ENCODE measurements at places on chromosomes 2 and 18.

DNA sequence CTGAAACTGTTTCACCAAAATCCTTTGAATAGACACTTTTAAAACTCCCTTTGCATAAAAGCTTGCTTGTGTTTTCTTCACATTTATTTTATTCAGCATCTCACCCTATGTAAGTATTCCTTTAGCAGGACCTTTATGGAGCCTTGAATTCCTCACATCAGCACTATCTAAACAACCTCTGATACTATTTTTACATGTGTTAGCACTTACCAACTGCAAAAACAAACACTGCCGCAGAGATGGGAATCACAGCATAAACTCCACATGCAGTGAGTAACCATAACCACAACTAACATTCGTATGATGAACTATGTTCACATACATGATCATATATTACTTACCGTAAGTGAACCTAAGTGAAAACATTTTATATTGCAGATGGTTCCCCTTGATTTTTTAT is 15.4 kb downstream of the FBXO15 start:
- no peak for DNase-seq

GRCh38 chr2:66574701-66575624 is 140.0 kb downstream of the MEIS1 start:
- peak; percentile 30 for DNase-seq

- no peak for DNase-seq
Observed at GRCh38 chr2:11827547-11827946, 81.1 kb downstream of the LPIN1 start.

DNA sequence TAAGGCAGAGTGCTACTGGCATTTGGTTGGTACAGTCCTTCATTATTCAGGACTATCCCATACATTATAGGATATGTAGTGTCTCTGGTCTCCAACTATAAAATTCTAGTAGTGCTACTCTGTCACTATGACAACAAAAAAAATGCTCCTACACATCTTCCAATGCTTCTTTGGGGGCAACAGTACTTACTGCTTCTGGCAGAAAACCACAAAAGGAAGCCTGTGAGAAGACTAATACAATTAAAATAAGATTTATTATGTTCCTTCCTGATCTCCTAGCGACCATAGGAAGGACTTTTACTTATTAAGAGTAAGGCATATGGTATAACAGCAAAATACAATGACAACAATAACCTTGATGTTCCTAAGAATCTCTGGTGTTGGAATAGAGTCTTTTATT is 48.4 kb upstream of the CPO start:
- DNase-seq, result no peak

Data from NCI-H1092 (cell line).